Natural killer cell treated with Interleukin-12 subunit alpha and Interleukin-12 subunit beta and Interleukin-15 and Interleukin-18, amount 100 ng/mL, for 72 hours (primary cell): ENCODE measurements at places on chromosomes 3 and 15.

DNA sequence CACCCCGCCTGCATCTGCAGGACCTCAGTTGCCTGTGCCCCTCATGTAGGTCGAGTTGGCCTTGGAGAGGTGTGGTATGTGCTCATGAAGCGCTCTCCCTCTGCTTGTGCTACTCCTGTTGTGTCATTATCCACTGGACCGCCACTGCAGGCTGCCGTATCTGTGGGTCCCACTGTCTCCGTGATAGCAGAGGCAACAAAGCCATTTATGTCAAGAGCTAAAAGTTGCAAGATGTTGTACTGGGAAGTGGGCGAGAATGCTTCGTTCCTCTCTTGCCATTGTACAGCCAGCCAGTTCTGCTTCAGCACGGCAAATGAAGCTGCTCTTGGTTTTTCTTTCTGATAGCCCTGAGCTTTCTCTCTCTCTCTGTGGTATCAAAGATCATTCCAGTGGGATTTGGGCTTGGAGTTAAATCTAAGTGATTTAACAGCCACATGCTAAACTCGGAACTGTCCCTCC is 89.0 kb downstream of the TMEM212 start:
- peak overlapping the region; percentile 63 for H3K27ac ChIP-seq
- peaks cover 6% of the 10 kb centered on the region for H3K4me1 ChIP-seq
- H3K36me3 ChIP-seq = no peaks in the 10 kb centered on the region
- peaks cover 7% of the 10 kb centered on the region for H3K27me3 ChIP-seq
- no peak overlapping the region for H3K4me3 ChIP-seq

DNA sequence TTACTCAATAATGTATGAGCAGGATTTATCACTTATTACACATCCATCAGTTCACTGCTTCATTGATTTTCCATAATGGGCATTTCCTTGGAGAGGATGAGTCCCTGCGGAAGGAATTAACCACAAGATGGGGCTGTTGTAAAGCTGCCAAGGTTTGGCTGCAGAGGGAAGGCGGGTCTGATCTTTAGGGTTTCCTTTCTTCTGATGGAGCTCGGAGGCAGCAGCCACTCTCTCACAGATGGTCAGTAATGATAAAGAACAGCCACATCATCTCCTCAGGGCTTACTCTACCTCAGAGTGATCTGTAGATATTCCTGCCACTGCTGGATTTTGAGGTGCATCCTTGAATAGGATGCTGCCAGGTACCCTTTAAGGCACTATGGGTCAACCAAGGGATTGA is 115.2 kb downstream of the USP13 start:
- peaks cover 14% of the 10 kb centered on the region for H3K4me1 ChIP-seq
- no peak overlapping the region for H3K4me3 ChIP-seq
- H3K36me3 ChIP-seq = no peaks in the 10 kb centered on the region
- H3K27ac ChIP-seq = no peak overlapping the region
- H3K27me3 ChIP-seq = no peaks in the 10 kb centered on the region

GRCh38 chr3:64860536-64860870 is 172.7 kb upstream of the ADAMTS9 start:
- peaks cover 16% of the 10 kb centered on the region for H3K36me3 ChIP-seq
- H3K4me3 ChIP-seq = no peak overlapping the region
- H3K27me3 ChIP-seq = no peaks in the 10 kb centered on the region
- peaks cover 7% of the 10 kb centered on the region for H3K4me1 ChIP-seq
- no peak overlapping the region for H3K27ac ChIP-seq

DNA sequence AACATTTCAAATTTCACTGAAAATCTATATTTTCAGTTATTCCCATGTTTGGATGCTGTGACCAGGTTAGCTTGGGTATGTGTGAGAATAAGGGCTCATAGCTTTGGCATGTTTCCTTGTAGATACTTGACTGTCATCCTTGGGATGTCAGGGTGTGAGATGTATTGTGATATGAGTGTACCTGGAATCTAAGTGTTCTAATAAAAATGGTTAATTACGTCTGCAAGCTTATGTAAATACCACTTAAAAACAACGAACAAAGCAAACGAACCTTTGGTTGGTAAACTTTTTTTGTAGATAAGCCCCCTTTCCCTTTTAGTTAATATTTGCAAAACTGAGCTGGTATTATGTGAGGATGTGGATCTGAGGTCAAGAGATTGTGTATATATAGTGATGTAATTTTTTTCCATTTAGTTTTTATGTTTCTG is 63.5 kb downstream of the FNDC3B start:
- H3K4me1 ChIP-seq = peaks cover 81% of the 10 kb centered on the region
- H3K36me3 ChIP-seq = no peaks in the 10 kb centered on the region
- no peak for DNase-seq

GRCh38 chr3:112116748-112117186 is 16.3 kb downstream of the GCSAM start:
- no peaks in the 10 kb centered on the region for H3K36me3 ChIP-seq
- H3K4me3 ChIP-seq = peak overlapping the region; percentile 64
- no peaks in the 10 kb centered on the region for H3K27me3 ChIP-seq
- H3K27ac ChIP-seq = no peak overlapping the region
- H3K4me1 ChIP-seq = peaks cover 18% of the 10 kb centered on the region
- no peak for DNase-seq
